Activated T-cell treated with anti-CD3 and anti-CD28 coated beads, Interleukin-2, amount 50 U/mL, for 72 hours (primary cell): ENCODE measurements at places on chromosomes 5 and 9. TPM values are rescaled to one million over a fixed set of nuclear protein-coding genes. Genes with fewer than 3 reads are reported as not detected.

- DNase-seq, result no peak
Observed at GRCh38 chr5:143985832-143986515, 174.0 kb downstream of the HMHB1 start.

GRCh38 chr9:111679199-111679598 is 17.8 kb downstream of the GNG10 start:
- DNase-seq, result no peak

DNA sequence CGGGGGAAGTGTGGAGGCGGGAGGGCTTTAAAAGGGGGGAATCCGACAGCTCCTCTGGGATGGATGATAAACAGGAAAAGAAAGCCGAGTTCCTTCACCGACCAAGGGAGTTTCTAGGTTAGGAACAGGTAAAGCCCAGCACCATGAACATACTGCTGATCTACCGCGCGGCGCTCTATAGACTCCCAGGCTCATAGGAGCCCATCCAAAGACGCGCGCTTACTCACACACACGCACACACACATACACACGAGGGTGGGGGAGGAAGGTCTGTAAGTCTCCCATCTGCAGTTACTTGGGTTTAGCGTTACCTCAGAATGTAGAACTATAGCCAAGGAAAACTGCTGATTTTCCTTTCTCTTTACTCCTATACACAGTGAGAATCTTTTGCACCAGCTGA is 2.6 kb upstream of the GABRB2 start:
- DNase-seq, result no peak

- no peak for DNase-seq
Observed at GRCh38 chr5:151200913-151201595, 22.8 kb downstream of the CCDC69 start.

GRCh38 chr9:106438928-106439327 is 424.0 kb upstream of the ZNF462 start:
- DNase-seq, result no peak

DNA sequence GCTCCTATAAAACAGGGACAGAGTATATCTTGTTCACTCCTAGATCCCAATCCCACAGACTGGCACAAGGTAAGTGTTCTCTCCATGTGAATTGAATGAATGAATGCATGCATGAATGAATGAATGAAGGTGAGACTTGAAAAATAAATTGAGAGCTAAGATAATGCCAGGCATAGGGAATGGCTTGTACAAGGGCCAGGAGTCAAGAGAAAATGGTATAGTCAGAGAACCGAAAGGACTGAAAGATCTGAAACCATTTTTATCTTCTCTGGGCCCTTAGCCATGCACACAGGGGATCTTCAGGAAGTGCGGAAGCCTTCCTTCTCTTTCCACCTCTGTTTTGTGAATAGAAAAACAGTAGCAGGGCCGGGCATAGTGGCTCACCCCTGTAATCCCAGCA is 48.4 kb upstream of the FABP6 start:
- no peak for DNase-seq

DNA sequence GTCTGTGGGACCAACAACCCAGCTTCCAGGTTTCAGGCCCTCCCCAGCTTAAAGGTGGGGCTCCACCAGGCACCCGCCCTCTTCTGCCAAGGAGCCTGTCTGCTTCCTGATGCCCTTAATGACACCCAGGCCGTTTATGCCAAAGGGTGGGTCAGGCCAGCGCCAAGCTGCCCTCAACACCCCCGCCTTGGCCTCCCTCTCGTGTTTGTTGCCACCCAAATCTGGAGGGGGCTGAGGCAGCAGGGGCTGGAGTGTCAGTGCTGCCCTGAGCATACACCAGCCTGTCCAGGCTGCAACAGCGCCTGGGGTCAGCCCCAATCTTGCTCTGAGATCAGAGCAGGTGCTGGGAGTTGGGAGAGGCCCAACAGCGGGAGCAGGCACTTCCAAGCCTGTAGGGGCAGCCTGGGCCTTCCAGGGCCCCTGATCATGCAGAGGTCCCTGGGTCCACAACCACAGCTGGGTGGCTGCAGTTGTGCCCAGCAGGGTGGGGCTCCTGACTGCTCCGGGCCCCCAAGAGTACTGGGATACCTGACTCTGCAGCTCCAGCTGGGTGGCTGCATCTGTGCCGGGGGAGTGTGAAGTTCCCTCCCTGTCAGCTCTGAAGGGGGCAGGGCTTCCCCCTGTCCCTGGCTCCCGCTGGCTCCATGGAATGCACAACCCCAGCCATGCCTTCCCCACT is 34.5 kb upstream of the TYRP1 start:
- DNase-seq, result no peak

DNA sequence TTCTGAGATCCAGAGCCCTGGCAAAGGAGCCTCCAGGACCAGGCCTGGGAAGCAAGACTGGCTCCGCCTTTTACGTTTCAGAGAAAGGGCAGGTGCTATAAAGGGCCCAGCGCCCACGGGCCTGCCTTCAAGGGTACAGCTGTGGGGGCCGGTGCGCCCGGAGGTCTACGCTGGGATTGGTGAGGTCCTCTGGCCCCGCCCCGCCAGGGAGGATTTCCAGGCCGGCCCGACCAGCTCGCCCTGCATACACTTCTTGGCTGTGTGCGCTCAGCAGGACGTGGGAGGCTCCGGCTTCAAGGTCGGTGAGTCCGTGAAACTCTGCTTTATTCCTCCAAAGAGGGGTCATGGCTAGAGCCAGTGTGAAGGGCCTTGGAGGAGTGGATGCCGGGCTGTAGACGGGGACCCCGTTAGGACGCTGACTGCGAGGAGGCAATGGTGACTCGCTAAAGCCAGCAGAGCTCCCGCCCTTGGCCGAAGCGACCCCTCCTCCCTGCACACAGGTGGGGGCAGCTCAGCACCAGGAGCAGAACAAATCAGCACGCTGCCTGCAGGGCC is at the start of gene CKMT2:
CKMT2 (plus strand) TSS at position 243 of the 555 bp plus-strand sequence. CDS start 17,811 bp downstream, outside the sequence.
- no peak for DNase-seq

DNA sequence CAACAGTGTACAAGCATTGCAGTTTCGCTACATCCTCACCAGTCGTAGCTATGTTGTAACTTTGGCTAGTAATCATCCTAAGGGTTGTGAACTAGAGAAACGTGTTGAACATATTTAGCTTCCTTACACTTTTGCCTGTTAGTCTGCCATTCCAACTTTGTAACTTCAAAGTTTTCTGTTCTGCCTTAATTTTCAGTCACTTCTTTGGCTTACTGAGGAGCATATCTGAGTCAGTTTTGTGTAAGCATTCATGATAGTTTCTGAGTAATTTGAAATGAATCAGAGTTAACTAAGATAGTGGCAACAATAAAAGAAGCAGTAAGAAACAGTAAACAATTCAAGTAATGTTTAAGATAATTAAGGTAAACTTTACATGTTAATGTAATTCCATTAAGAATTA is 58.9 kb upstream of the MCCC2 start:
- DNase-seq, result no peak

GRCh38 chr9:79166005-79166404 is 405.8 kb upstream of the TLE4 start:
- no peak for DNase-seq

GRCh38 chr5:159132429-159133040 is 32.8 kb upstream of the EBF1 start:
- no peak for DNase-seq

- DNase-seq, result no peak
Observed at GRCh38 chr9:114571391-114571790, 16.2 kb upstream of the ATP6V1G1 start.

GRCh38 chr5:14773588-14773987 is 98.0 kb downstream of the ANKH start:
- DNase-seq, result no peak

DNA sequence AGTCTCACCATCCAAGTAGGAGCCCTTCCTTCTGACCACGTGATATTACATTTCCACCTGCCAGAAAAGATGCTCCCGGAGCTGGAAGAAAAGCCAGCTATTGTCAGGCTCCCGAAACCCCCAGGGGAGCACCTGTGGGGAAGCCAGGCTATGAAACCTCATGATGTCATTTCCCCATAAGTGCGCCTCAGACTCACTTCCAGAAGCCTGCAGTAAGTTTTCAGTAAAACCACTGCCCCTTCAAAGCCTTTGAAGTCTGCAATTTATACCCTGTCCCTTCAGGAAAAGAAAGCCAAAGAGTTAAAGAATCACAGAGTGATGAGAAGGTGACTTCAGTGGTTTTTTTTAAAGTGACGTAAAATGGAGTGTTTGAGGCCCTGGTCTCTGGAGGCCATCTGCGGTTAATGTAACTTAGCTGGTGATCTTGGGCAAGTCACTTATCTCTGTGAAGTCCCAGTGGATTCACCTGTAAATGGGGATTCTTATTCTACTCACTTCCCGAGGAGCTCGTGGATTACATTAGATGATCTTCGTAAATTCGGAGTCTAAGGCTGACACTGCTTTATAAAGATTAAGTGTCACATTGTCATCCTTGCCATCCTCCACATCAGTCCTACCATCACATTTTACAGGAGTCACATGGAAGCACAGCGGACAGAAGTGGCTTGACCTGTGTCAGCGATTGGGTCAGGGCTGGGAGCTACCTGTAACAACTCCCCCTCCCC is 2.6 kb upstream of the SEMA6A start:
- DNase-seq, result peak; percentile 37

TUT7 gene
- 49.9 TPM for total RNA-seq

AQP7 gene
- not detected for total RNA-seq

NACC2 gene
- 13.7 TPM for total RNA-seq

CDKN2A gene
- 2.8 TPM for total RNA-seq

TOPORS gene
- total RNA-seq, result 13.8 TPM

PRDM9 gene
- not detected for total RNA-seq
